Effector memory CD4-positive, alpha-beta T cell (primary cell): ENCODE measurements at places on chromosomes 6 and 20.

GRCh38 chr6:26394289-26394688 is 7.8 kb upstream of the BTN3A1 start:
- no peak for DNase-seq

- no peak for DNase-seq
These were observed 23.9 kb upstream of the E2F3 start for GRCh38 chr6:20377623-20378265.

DNA sequence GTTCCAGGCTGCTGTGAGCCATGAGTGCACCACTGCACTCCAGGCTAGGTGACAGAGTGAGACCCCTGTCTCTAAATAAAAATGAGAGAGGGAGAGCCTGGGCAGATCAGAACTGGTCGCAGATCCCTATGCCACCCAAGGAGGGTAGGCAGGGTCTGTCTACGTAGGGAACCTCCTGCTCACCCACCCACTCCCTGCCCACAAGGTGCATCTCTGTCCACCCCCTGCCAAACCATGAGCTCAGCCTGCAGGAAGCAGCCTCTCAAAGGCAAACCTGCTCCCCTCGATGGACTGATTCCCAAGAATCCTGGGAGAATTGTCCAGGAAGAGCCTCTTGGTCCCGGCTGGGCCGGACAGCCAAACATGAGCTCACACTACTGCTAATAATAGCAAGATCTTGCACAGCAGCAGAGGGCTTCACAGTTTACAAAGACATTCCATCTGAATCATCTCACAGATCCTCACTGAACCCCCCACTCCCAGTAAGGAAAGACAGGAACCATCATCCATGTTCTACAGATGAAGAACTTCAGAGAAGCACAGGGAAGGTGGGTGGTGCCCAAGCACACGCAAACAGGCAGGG is 27.8 kb upstream of the TLDC2 start:
- DNase-seq, result no peak

DNA sequence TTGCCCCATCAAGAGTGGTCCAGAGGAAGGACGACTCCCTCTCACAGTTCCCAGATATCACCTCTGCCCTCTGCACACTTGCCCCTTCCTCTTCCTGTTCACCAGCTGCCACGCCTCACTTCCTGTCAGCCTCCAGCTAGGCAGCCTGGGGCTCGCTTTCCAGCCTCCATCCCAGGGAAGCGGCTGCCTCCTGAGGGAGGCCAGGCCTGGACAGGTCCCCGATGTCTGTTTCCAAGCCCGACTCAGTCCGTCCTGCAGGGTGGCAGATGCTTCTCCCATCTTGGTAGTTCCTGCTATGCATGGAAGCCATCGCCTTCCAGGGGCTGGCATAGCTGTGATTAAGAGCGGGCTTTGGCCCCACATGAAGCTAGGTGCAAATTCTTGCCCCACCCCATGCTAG is 233.5 kb upstream of the PMEPA1 start:
- DNase-seq, result no peak

GRCh38 chr20:52987295-52987694 is 15.1 kb downstream of the TSHZ2 start:
- no peak for DNase-seq

GRCh38 chr6:68880050-68880813 is 245.2 kb downstream of the ADGRB3 start:
- no peak for DNase-seq
